ENCODE measurements at places on chromosomes 4 and X.

DNA sequence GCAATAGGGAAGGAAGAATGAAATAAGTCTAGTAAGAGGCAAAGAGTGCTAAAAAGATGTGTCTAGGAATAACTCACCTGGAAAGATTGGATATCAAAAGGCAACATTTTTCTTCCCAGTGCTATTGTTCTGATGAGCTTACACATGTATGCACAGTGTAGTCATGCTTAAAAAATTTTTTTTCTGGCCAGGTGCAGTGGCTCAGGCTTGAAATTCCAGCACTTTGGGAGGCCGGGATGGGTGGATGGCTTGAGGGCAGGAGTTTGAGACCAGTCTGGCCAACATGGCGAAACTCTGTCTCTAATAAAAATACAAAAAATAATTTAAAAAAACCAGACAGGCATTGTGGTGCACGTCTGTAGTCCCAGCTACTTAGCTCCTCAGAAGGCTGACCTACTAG, 795.8 kb upstream of the IGFBP7 start:
- DNase-seq, result no peak

DNA sequence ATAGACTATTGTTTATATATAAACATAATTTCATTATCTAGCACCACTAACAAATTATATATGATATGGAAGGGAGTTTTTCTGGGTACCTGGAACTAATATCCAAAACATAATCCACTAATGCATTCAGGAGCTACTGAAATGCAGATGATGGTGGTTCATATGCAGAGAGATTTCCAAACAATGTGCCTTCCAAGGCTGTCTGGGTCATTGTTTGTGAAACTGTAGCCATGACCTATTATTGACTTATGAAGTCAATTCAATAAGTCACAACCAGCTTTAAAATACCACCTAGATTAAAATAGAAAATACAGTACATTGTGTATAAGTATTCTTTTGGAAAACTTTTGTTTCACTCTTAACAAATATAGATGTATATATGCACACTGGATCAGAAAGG, 237.0 kb upstream of the PRPS2 start:
- DNase-seq, result no peak

- DNase-seq, result no peak
These were observed 36.8 kb downstream of the NSD2 start for GRCh38 chr4:1907848-1908525.

- DNase-seq, result no peak
These were observed 23.9 kb upstream of the GATB start for GRCh38 chr4:151784706-151785105.

GRCh38 chr4:140372751-140373327, 607 bp upstream of the SCOC start:
- DNase-seq, result peak; percentile 29

DNA sequence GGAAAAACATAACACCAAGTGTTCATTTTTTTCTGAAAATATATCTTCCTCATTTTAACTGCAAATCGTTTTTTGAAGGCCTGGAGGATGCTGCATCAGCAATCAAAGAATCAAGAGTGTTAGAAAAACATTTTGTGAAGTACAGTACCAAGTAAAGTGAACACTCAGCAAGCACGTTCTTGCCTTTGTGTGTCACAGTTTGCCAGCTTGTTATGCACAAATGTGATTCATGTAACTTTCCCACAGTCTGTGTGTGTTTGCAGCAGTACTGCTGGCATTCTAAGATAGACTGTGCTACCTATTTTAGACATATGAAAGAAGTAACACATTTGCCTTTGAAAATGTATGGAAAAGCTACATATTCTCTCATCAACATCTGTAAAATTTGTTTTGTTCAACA, 1617.7 kb downstream of the RPA4 start:
- DNase-seq, result no peak

All from AG20443 (cell line).